ENCODE measurements at places on chromosomes 16 and 17.

- no peak for DNase-seq
Measured at GRCh38 chr16:54812229-54812628, 118.4 kb upstream of the IRX5 start.

DNA sequence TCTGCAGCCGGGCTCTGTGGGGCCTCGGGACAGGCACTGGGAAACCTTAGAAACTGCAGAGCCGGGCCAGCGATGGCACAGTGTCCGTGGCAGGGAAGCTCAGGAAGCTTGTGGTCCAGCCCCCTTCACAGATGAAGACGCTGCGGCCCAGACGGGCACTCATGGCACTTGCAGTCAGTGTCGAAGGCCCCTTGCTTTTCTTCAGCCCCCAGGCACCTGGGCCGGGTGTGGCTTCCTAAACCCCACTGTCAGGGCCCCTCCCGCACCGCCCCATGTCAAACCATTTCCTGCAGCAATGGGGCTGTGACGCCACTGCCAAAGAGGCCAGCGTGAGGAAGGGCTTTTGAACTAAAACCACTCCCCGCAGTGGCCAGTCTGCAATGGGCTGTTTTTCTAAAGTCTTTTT, 164.0 kb downstream of the LAT start:
- DNase-seq = no peak

GRCh38 chr16:49353680-49354079, 19.9 kb upstream of the C16orf78 start:
- DNase-seq = no peak

DNA sequence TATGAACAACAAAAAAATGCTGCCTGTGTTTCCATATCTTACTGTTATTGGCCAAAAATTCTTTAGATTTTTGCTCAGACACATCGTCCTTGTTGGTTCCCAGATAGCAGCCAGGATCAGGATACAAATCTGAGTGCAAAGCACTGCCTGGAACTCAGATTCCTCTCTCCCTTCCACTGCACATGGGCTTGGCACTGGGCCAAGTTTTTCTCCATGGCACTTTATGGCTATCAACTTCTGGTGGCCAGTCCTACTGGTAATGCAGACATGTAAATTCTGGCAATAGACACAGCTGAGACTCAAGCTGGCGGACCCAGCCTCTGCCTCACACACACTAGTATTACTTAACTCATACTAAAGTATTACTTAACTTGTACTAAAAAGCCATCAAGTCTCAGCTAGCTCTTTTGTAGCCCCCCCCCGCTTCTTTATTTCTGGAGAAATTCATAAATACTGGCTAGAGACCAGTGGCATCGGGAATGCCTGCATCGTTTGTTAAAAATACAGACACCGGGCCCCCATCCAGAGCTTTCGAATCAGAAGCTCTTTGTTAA, 181.2 kb upstream of the COX10 start:
- DNase-seq = no peak

DNA sequence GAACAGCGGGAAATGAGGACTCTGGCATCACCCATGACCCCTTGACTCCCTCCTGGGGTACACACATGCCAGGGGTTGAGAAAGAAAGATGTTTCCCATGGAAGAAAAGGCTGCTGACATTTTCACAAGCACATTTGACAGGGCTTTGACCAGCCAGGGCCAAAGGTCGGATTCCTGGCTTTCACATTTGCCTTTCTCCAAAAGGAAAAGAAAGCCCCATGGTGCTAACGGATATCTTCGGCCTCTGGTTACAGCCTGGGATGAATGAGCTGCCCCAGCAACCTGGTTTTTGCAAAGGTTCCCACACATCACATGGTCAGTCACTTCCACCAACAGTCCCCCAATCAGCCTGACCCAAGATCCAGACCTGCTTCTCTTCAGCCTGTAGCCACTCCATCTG, 478.2 kb upstream of the CDH11 start:
- DNase-seq = no peak

GRCh38 chr16:18003033-18003432, 333.5 kb downstream of the NPIPA8 start:
- no peak for DNase-seq

GRCh38 chr17:60766778-60767190, 89.1 kb downstream of the BCAS3 start:
- no peak for DNase-seq

DNA sequence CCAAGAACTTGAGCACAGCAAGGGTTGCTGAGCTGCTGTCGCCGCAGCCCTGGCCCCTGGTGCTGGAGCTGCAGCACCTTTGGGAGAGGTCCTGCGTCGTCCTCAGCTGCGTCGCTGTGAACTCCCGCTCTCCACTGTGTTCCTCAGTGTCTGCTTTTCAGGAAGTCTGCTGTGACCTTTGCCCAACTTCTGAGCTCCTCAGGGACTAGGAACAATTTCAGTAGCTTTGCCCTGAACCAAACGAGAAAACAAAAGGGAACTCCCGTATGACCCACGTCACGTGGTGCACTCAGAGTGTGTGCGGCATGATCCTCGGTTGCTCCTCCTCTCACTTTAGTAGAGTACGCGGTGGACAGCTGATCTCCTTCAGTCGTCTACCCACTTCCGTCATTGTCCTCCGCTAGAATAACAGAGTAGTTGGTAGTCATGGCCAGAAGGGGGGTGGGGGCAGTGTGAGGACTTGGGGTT, 44.2 kb downstream of the WDR45B start:
- no peak for DNase-seq

DNA sequence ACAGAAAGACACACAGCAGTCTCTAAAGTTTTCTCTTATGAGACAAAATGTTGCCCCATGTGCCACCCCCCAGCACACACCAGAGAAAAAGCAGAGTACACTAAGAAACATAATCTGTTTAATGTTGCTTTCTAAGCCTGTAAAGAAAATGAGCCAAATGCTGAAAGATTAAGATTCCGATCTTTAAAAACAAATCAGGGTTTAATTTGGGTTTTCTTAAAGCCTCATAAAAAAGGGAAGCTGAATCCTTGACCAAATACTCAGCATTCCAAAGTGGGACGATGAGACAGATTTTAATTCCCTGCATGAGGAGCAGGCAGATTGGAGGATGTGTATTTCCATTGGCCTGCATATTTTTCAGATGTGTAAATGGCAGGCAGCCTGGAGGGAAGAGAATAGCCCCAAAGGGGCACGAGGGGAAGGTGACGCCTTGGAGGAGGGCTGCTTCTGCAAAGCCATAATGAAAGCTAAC, 118.4 kb downstream of the COPRS start:
- DNase-seq = no peak

- no peak for DNase-seq
Measured at GRCh38 chr17:58413684-58414083, 3.6 kb downstream of the RNF43 start.

Measured in vagina (tissue), 2 donors.